CD4-positive, alpha-beta T cell treated with Interferon gamma for 1 hour (primary cell): ENCODE measurements at places on chromosomes 3 and 15.

DNA sequence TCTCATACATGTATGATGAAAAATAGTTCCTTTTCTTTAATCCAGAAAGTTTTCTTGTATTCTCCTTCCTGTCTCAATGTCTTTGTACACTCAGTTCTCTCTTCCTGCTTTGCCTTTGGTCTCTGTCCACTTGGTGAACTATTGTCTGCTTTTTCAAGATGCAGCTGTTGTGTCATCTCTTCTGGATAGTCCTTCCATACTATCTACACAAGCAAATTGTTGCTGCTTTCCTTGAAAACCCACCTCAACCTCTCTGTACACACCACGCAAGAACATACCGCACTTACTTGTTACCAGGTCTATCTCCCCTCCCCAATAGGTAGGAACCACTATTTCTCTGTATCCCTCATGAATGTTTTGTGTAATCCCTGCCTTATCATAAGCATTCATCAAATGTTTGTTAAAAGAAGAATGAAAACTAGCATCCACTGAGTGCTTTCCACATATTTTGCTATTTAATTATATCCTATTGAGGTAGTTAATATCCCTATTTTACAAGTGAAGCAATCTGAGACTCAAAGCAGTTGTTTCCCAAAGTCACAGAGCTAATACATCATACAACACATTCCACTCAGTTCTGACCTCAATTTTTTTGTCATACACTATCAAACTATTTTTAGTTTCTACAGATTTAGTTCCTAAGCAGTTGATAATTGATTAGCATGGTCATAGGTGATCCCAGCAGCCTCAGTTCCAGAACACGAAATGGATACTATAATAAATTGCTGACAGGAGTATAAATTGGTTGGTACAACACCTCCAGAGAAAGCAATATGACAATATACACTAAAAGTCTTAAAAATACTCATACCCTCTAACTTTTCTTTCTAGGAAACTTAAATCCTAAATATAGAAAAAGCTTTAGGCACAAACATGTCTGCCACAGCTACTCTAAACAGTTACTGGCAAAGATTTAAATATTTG is 19.6 kb downstream of the HACL1 start:
- DNase-seq: no peak

DNA sequence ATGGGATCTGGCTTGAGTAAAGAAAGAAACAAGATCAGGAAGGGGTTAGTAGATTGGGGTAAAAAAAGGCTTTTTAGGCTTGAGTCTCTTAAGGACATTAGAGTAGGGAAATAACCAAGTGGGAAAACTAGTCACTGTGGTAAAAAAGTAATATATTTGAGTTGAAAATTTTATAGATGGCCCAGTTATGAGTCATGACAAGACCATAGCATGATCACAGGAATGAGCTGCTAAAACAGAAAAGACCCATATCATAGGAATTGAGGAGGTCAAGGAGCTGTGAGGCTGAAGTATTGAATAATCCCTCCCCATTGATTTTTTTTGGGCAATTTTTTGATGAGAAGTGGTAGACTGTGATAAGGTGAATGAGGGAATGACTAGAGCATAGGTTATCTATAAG is 69.2 kb upstream of the TBC1D5 start:
- DNase-seq: no peak

- DNase-seq: no peak
These were observed 119.2 kb downstream of the CORO2B start for GRCh38 chr15:68697711-68698690.

DNA sequence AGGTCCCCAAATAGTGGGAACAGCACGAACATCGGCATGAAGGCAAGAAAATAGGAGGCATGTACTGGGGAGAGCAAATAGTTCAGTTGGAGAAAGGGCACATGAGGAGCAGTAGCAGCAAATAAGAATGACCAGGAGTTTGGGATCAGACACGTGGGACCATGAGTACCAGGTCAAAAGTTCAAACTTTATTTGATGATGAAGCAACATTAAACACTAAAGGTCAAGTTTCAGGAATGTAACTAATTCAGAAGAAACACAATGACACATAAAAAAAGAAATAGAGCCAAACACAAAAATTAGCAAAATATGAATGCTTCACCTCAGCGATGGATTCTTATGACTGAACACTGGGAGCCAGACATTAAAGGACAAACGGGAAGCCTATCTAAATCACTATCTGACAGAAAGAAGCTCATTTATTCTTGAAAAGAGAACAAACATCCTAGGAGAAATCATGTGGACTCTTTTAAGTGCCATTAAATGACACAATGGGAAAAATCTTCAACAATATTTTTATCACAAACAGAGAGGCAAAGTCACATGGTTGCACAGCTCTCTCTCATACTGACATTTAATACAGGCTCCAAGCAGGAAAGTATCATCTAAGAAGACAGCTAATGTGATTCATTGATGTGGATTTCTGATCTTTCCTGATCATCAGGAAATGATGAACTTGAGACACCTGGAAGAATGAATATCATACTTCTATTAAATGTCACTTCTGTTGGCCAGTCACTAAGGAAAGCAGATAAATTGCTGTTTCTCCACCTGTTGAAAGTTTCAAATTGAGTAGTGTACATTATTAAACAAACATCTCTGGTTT is 216.9 kb upstream of the THBS1 start:
- no peak for DNase-seq

DNA sequence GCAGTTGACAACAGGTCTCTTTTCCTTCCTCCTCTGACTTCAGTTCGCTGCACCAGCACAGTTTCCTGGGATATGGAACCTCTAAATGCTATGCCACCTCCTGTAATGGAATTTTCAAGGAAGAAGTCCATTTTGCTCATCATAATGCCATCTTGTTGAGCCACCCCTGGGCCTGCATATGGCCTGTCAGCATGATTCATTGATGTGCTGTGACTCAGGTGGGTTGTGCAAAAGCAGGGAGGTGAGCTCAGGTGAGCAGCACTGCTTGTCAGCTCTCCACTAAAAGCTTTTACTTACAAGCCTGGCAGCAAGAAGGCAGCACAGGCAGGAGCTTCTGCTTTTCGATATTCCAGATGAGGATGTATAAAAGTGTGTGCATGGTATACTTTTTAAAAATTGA is 247.1 kb upstream of the LMCD1 start:
- no peak for DNase-seq

DNA sequence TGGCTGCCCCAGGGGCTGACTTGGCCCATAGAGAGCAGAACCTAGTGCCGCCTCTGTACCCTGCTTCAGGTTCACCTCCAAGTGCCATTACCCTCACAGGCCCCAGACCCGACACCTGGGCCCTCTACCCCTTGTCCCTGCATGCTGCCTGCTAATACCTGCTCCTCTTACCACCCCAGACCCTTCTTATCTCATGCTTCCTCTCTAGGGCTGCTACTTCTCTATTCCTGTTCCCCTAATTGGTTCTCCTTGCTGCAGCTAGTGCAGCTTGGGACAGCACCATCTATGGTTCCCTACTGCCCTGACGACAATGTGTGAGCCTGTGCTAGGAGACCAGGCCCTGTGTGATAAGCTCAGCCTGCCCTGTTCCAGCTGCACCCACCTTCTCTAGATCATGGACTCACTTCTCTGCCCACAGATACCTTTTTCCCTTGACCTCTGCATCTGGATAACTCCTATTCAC is 15.3 kb downstream of the HDAC11 start:
- no peak for DNase-seq

- DNase-seq: peak; percentile 33
These were observed 5.0 kb upstream of the CCR9 start for GRCh38 chr3:45881078-45882022.

- no peak for DNase-seq
These were observed 14.1 kb upstream of the ZSCAN2 start for GRCh38 chr15:84586696-84587095.

- DNase-seq: no peak
These were observed 88.1 kb upstream of the SPRED1 start for GRCh38 chr15:38164507-38164906.

GRCh38 chr3:71310359-71310979 is 273.1 kb downstream of the FOXP1 start:
- no peak for DNase-seq

DNA sequence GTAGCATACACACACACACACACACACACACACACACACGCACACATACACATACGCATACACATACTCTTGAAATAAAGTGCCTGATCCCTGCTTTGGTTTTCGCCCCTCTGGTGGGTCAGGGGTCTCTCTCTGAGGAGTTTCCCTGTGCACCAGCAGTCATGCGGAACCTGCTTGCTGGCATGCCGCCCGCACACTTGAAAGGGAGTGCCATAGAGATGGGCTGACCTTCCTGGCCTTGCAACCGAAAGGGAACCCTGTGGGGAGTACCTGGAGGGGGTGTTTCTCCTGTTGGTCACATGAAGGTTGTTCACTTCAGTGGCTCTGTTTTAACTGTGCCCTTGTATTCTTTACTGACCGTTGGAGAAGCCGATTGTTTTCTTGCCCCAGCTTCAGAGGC is 752.3 kb downstream of the NR2F2 start:
- no peak for DNase-seq

DNA sequence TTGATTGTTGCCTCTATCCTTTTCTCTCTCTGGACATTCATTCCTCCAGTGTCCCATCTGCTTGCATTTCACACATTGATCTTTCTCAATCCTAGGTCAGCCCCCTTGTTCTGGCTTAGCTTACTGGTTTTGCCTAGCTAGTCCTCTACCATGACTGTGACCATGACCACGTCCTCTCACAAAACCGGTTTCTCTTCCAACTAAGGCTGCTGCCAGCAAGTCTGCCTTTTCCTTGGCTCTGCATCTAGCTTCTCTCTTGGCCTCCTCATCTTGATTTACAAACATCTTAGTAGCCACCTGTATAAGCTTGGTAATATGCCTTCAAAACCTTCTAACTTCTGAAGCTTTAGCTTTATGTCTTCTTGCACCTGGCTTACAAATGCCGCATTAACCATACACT is 167.2 kb downstream of the STXBP5L start:
- no peak for DNase-seq
